ENCODE measurements at places on chromosomes 6 and 20.

DNA sequence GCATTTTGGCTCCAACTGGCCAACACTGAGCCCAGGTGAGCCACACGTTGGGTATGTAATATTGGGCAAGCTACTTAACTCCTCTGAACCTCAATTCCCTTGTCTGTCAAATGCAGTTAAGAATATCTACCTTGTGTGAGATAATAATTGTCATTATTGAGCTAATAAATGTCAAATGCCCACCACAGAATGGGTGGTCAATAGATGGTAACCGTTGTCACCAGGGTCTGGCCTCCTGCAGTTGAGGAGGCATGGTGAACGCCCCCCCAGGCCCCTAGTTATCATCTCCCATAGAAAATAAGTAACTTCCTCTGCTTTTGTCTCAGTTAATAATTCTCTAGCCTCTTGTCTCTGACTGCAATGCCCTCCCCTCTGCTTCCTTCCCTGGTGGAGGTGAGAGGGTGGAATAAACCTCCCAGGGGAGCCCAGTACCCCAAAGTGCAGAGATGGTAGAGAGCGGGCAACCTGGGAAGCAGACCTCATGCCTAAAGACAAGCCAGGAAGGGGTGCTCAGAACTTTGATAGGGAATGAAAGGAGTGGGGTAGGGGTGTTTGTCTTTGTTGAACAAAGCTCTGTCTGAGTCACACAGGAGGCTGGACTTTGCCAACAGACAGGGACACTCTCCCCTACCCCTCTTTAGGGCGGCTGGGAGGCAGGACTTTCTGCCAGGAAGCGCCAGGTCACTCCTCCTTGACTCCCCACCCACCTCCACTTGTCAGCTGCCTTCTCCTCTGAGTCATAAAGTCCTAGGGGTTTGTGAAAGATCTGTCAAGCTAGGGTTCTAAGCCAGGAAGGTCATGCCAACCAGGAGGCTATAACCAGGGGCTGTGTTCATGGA, 1.3 kb upstream of the UNC5CL start:
- no peaks in the 10 kb centered on the region for H3K27me3 ChIP-seq
- H3K4me1 ChIP-seq = no peaks in the 10 kb centered on the region
- DNase-seq = no peak
- no peaks in the 10 kb centered on the region for H3K36me3 ChIP-seq
- H3K27ac ChIP-seq = no peak overlapping the region

GRCh38 chr6:56868687-56869086, 86.2 kb upstream of the BEND6 start:
- no peak overlapping the region for H3K4me3 ChIP-seq
- peaks cover 10% of the 10 kb centered on the region for H3K4me1 ChIP-seq
- DNase-seq = no peak
- H3K27me3 ChIP-seq = peaks cover 3% of the 10 kb centered on the region
- H3K36me3 ChIP-seq = no peaks in the 10 kb centered on the region

DNA sequence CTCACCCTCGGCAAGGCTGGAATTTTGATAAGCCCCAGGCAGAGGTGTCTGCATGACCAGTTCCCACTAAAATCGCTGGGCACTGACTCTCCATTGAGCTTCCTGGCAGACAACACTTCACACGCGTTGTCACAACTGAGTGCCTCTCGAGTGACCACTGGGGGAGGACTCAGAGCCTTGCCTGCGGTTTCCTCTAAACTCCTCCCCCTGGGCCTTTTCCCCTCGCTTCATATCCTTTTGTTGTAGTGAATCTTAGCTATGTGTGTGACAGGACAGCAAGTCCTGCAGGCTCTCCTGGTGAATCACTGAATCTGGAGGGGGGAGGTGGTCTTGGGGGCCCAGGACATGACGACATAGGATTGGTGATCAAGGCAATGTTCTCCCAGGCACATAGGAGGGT, 670.8 kb downstream of the PRKN start:
- DNase-seq = peak; percentile 15
- no peaks in the 10 kb centered on the region for H3K36me3 ChIP-seq
- H3K4me1 ChIP-seq = peaks cover 6% of the 10 kb centered on the region
- peaks cover 4% of the 10 kb centered on the region for H3K27me3 ChIP-seq
- H3K4me3 ChIP-seq = no peak overlapping the region

- H3K4me3 ChIP-seq = peak overlapping the region; percentile 97
- peaks cover 2% of the 10 kb centered on the region for H3K27me3 ChIP-seq
- no peak overlapping the region for H3K27ac ChIP-seq
- H3K36me3 ChIP-seq = peaks cover 3% of the 10 kb centered on the region
- no peak for DNase-seq
These were observed 793 bp upstream of the PDSS2 start for GRCh38 chr6:107460083-107460631.

- peaks cover 3% of the 10 kb centered on the region for H3K27me3 ChIP-seq
- no peaks in the 10 kb centered on the region for H3K36me3 ChIP-seq
- H3K4me1 ChIP-seq = peaks cover 27% of the 10 kb centered on the region
- H3K4me3 ChIP-seq = no peak overlapping the region
- no peak for DNase-seq
These were observed 6.3 kb upstream of the PLTP start for GRCh38 chr20:45918182-45918737.

- no peak for DNase-seq
- H3K36me3 ChIP-seq = no peaks in the 10 kb centered on the region
- H3K4me1 ChIP-seq = no peaks in the 10 kb centered on the region
- H3K4me3 ChIP-seq = no peak overlapping the region
- H3K27me3 ChIP-seq = peaks cover 5% of the 10 kb centered on the region
- no peak overlapping the region for H3K27ac ChIP-seq
These were observed 22.1 kb downstream of the SCP2D1 start for GRCh38 chr20:18835466-18836256.

DNA sequence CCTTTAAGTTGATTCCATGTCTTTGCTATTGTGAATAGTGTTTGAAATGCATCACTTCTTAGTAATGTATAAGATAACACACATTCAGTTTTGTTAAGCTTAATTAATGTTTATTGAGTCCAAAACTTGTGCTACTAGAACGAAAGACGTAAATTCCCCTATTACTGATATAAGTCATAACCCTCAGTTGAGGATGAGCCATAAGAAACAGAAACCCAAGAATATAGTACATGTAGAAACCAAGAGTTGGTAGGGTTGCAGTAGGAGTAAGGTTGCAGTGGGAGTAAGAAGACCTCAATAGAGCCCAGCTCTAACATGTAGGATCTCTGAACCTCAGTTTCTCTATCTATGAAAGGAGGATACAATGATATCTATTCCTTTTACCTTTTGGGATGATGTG, 19.3 kb downstream of the CITED2 start:
- H3K4me3 ChIP-seq = no peak overlapping the region
- H3K27ac ChIP-seq = no peak overlapping the region
- H3K36me3 ChIP-seq = no peaks in the 10 kb centered on the region

DNA sequence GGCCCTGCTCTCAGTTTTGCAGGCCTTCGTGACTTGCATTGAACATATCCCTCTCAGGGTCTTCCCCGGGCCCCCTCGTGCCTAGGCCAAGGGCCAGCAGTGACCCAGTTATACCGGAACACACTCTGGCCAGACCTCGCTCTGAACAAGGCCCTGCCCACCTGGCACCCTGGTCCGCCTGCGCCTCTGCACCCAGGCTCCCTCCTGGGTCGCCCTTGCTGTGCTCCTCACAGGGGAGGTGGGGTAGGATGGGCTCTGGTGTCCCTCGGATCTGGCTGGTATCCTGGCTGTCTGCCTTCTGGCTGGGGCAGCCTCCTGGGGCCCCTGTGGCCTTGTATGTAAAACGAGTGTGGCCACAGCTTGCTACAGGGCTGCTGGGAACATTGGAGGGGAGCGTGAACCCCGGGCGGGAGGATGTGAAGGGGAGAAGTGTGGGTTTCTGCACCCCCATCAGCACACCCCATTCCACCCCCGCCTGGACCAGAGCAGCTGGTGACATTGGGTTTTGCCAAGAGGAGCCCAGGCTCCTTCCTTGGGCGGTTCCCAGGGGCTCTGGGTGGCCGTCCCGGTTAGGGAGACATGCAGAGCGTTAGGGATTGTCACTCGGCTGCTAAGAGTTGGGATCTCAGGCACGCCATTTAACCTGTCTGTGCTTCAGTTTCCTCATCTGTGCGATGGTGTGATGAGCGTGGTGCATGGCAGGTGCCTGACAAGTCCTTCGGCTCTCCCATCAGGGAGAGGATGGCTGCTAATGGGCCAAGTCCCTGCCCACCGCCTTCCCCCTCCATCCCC, 17.5 kb downstream of the SRC start:
- H3K27ac ChIP-seq = no peak overlapping the region
- H3K4me3 ChIP-seq = no peak overlapping the region
- peaks cover 26% of the 10 kb centered on the region for H3K36me3 ChIP-seq
- no peak for DNase-seq
- peaks cover 3% of the 10 kb centered on the region for H3K27me3 ChIP-seq

DNA sequence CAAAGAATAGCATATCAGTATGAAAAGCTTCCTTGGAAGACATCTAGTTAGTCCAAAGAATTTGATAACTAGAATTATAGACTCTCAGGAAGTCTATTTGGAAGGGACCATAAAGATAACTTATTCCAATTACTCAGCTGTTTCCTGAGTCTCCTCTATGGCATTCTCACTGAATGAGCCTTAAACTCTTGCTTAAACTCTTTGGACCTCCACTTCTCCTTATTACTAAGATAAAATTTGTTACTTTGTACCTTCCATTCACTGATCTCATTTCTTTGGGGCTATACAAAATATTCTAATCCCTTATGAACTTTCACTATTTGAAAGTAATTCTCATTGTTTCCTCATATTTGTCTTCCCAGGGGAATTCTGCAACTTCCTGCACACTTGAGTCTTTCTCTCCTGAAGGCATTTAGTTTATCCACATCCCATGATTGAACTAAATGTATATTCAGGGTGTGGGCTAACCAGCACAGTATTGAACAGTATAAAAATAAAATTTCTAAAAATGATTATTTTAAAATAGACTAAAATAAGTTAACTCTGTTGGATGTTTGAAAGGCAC, 67.1 kb upstream of the NOTCH4 start:
- no peak overlapping the region for H3K27ac ChIP-seq
- DNase-seq = no peak
- H3K4me3 ChIP-seq = no peak overlapping the region

- no peak overlapping the region for H3K4me3 ChIP-seq
- H3K27ac ChIP-seq = peak overlapping the region; percentile 72
- no peak for DNase-seq
- H3K27me3 ChIP-seq = no peaks in the 10 kb centered on the region
- H3K4me1 ChIP-seq = peaks cover 15% of the 10 kb centered on the region
These were observed 6.6 kb upstream of the TBC1D7 start for GRCh38 chr6:13334953-13335352.

DNA sequence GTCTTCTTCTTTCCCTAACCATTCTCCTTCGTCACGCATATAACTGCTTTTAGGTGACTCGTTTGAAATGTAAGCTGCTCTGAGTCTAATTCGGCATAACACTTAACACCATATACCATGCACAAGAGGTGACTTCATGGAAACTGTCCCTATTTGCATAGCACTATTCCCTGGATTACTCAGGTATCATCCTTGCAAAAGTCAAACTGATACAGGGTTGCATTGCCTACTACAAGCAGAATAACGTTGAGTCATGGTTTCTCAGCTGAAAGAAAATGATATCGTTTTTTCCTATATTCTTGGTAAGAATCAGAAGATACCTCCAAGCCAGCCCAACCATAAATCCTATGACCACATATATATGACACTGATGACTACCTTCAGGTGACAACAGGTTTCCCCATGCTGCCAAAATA, 227.5 kb downstream of the ATXN1 start:
- H3K27me3 ChIP-seq = no peaks in the 10 kb centered on the region
- no peak for DNase-seq
- H3K27ac ChIP-seq = no peak overlapping the region
- H3K4me3 ChIP-seq = no peak overlapping the region

DNA sequence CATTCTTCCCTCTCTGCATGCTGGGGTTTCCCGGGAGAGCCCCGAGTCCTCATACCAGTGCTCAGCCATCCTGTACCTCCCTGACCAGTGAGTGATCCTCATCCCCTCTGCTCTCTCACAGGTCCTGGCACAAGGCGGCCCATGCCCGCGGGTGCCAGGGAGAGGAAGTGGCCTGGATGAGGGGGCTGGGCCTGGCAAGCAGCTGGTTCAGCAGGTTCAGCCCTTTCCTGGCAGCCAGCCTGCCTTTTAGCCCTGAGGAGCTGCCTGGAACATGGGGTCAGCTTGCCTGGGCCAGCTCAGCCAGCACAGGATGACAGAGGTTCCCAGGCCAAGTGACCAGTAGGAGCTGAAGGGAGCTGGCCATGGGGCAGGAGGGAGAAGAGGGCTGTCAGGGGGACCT, 10.9 kb downstream of the MOCS1 start:
- H3K36me3 ChIP-seq = peaks cover 30% of the 10 kb centered on the region

GRCh38 chr20:7858734-7859250, 81.5 kb downstream of the HAO1 start:
- no peak overlapping the region for H3K4me3 ChIP-seq
- H3K36me3 ChIP-seq = no peaks in the 10 kb centered on the region
- no peak for DNase-seq
- no peaks in the 10 kb centered on the region for H3K27me3 ChIP-seq

DNA sequence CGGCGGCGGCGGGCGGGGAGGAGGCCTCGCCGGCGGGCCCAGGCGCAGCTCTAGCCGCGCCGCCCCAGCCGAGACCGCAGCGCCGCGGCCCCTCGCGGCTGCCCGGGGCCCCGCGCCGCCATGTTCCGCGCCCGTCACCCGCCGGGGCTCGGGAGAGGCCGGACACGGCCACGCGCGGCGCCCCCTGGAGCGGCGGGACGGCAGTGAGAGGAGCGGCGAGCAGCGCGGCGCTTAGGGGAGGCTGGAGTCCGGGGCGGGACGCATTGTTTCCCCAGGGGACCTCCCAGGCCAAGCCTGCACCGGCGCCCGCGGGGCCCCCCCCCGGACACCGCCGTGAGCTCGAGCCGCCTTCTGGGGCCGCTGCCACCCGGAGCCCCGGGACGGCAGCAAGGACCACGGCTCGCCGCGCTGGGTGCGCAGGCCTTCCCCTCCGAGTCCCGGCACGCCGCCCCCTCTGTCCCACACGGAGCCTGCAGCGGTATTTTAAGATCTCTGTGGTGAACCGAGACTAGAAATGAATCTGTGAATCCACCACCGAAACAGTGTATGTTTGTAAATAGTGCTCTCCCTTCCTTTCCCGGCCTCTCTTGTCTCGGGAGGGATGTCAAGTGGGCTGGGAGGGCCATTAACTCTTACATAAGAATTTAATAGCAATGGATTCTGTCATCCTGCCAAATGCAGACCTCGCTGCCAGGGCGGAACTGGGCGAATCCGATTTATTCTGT, 424 bp upstream of the KIF13A start:
- H3K27me3 ChIP-seq = peaks cover 17% of the 10 kb centered on the region
- peak overlapping the region; percentile 99 for H3K4me3 ChIP-seq
- peaks cover 42% of the 10 kb centered on the region for H3K4me1 ChIP-seq
- DNase-seq = peak; percentile 74

- peaks cover 9% of the 10 kb centered on the region for H3K36me3 ChIP-seq
- peaks cover 1% of the 10 kb centered on the region for H3K27me3 ChIP-seq
- no peak overlapping the region for H3K4me3 ChIP-seq
- peaks cover 4% of the 10 kb centered on the region for H3K4me1 ChIP-seq
These were observed 49.9 kb downstream of the SLC35A1 start for GRCh38 chr6:87522686-87523085.

- DNase-seq = no peak
- peaks cover 3% of the 10 kb centered on the region for H3K36me3 ChIP-seq
- H3K27me3 ChIP-seq = no peaks in the 10 kb centered on the region
- no peak overlapping the region for H3K27ac ChIP-seq
- peaks cover 27% of the 10 kb centered on the region for H3K4me1 ChIP-seq
These were observed 55.1 kb downstream of the JAG1 start for GRCh38 chr20:10618611-10619245.
